ENCODE measurements at places on chromosomes 2 and 18.
A peak's percentile ranks its signal among the peaks of the same experiment; 100 is the strongest.

DNA sequence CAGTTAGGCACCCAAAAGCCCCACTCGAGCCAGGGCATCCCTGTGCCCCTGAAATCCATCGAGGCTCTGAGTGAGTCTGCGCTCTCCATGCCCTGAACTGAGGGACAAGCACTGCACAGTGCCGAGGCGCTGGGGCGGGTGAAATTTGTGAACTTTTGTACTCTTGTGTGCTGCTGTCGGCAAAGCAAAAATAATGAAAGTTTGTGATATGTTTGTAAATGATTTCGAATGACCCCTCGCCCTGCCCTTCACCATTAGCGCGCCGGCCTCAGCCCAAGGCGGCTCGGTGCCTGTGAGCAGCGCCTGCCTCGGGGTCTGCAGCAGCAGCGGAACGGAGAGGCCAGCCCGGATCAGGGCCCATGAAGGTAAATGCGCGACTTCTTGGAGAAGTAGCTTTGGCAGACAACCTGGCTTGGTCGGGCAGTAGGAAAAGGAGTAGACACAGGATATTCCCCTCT is 1.8 kb upstream of the HOXD4 start:
- no peak for DNase-seq

DNA sequence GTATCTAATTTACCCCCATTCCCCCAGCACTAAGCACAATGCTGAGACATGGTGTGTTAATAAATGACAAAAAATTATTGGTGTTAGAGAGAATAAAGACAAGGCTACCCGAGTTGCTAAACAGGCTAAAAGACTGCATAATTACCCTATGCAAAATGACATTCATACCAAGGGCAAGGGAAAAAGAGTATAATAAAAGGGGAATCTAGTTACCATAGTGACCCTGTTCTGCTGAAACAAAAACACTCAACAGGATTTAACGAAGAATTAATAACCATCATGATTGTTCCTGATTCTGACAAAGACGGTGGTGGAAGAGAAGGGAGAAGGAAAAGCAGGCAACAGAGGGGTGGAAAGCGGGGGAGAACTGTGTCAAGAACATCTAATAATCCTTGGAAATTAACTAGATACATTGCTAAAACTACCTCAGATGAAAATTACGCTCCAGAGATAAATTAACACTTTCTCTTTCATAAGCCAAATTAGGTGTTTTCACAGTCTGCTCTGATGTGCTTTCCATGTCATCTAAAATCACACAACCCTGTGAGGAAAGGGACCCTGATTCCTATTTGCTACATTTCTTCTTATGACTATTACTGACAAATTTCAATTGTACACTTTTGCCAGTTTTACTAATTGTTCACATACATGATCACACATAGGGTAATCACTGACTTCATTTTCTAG is 25.5 kb downstream of the TTR start:
- no peak for DNase-seq

- DNase-seq = peak; percentile 41
These were observed 22.3 kb upstream of the GPR17 start for GRCh38 chr2:127623388-127624319.

- DNase-seq = no peak
These were observed 2.6 kb upstream of the CD207 start for GRCh38 chr2:70837980-70838925.

DNA sequence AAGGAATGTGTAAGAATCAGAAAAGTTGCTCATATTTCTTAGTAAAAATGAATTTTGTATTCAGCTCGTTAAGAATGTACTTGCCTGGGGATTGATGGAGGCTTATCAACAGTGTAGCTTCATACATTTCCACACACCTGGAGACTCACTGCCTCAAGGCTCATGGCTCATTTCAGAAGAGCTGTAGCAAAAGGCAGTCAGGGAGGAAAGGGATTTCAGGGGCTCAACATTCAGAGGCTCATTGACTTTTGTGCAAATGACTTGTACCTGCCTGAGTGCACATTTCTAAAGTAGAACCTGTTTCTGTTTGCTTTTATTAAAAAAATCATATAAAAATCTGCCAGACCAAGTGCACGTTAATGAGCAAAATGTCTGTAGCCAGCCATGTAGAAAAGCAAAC is 304.4 kb downstream of the KCNS3 start:
- no peak for DNase-seq

- no peak for DNase-seq
These were observed 66.1 kb upstream of the NXPH2 start for GRCh38 chr2:138846216-138846821.

DNA sequence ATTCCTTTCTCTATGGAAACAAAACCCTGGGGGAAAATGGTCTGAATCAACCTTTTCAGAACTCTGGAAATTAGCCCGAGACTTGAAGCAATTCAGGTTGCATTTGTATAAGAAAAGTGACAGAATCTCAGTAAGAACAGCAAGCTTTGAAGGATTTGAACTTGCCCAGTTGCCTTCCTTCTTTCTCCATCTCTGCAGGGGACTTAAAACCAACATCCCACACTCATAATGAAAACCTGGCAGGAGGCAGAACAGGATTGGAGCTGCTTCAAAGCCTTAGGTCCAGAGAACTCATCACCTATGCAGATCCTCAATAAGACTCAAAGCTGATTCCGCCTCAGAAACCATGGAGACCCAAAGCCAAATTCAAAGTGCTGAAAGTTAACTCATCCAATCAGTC is 790.5 kb upstream of the ID2 start:
- DNase-seq = no peak

- DNase-seq = no peak
These were observed 114.9 kb downstream of the PMS1 start for GRCh38 chr2:189899101-189899500.

- DNase-seq = no peak
These were observed 109.4 kb downstream of the GYPC start for GRCh38 chr2:126765395-126765794.

- DNase-seq = no peak
These were observed 21.7 kb downstream of the LINC00305 start for GRCh38 chr18:64127172-64127571.

- DNase-seq = no peak
These were observed 4.7 kb upstream of the THNSL2 start for GRCh38 chr2:88165332-88166003.

DNA sequence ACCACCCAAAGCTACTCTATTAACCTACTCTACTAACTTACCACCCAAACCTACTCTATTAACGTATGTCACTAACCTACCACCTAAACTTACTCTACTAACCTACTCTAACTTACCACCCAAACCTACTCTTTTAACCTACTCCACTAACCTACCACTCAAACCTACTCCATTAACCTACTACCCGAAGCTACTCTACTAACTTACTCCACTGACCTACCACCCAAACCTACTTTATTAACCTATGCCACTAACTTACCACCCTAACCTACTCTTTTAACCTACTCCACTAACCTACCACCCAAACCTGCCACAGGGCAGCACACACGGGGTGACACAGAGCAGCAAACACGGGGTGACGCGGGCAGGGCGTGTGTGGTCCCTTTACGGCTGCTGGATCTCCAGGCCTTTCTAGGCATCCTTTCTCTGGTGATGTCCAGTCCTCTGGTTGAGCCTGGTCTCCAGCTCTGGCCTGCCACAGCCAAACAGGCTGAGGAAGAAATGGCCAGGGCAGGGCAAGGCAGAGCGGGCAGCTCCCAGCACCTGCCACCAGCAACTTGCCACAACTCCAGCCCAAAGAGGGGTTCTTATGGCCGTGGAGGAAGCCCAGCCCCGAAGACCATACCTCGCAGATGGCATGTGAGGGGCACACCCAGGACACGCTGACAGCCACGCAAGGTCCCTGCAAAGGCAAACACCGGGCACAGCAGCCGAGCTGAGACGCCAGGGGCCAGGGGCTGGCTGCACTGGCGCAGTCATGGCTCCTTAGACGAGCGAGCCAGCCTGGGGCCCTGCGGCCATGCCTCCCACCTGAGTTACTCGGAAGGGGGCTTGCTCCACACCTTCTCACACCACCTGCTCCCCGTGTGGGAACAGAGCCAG is 25.7 kb downstream of the PXDN start:
- DNase-seq = no peak

DNA sequence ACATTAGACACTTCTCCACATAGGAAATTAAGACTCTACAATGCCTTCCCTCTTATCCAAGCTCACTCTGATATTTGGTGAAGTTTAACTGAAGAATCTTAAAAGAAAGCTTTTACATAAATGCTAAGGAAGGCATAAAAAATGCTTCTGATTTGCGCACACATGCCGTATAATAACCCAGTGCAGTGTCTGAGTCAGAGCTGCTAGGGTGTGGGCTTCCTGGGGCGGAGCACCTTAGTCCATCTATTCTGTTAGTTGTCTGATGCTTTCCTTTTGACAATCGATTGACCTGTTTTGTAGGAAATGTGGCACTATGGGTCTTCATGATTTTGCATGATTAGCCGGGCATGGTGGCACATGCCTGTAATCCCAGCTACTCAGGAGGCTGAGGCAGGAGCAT is 231.5 kb downstream of the AFF3 start:
- no peak for DNase-seq

DNA sequence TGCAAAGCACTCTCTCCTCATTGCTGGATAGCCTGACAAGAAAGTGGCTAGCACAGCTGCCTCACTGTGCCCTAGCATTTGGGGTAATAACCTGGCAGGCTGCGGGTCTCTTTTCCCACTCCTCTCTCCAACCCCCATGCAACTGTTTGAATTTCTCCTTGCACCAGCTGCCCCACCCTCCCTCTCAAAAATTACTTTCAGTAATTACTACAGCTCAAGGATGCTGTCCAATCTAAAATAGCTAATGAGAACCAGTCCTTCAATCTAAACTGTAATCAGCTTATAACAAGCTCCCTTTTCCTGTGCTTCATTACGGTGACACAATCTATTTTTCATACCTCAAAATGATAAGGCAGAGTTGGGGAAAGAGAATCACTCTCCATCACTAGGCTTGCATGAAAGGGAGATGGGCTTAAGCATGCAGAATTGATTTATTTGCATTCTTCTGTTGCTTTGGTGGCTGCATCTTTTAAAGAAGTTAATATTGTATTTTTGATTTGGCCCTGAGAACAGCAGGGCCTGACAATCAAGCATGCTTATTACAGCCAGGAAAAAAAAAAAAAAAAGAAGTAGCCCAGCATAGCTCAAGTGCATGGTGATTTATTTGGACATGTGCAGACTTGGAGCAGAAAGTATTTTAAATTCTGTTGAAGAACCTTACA is 881.8 kb downstream of the SLC4A3 start:
- no peak for DNase-seq

- DNase-seq = peak; percentile 63
These were observed 216.4 kb downstream of the STK39 start for GRCh38 chr2:168030862-168031624.

GRCh38 chr18:52183107-52183506 is 156.9 kb upstream of the DCC start:
- no peak for DNase-seq

- no peak for DNase-seq
These were observed 150.5 kb upstream of the HS6ST1 start for GRCh38 chr2:128469203-128469602.

GRCh38 chr2:178241844-178242551 is 47.7 kb downstream of the OSBPL6 start:
- DNase-seq = peak; percentile 87

GRCh38 chr2:143263066-143263625 is 133.9 kb downstream of the ARHGAP15 start:
- no peak for DNase-seq

DNA sequence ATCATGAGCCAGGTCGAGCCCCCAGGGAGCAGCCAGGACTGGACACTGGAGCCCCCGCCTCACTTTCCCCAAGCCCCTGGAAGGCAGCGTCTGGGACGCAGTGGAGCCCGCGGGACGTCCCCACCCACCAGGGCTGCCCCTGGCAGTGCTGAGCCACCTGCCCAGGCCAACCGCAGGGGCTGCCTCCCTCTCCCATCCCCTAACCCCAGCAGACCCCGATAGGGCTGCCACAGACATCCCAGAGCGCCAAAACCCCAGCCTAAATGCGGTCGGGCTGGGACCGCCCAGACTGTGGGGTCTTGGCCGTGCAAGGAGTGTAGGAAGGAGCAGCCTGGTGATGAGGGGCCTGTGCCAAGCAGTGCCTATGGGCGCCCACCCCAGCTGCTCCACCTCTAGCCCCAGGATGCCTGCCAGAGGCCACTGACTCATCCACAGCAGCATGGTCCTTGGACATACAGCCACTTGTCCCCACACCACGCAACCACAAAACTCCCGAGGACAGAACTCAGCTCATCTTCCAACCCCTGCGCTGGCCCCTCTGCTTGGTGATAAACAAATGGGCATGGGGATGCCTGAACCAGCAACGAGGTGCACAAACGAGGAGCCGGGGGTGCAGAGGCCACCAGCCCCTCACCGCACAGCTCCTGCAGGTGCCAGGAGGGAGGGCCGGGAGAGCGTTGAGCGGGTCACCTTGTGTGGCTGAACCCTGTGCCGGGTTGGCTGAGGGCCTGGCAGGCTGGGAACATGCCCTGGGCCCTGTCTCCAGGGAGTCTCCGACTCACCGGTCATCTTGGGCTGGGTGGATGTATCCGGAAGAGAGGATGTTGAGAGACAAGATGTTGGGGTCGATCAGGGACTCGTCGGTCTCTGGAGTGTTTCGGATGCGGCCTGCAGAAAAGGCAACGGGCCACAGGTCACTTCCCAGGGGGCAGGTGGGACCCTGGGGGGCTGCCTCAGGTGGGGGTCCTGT is 44.9 kb downstream of the AQP12A start:
- DNase-seq = no peak

DNA sequence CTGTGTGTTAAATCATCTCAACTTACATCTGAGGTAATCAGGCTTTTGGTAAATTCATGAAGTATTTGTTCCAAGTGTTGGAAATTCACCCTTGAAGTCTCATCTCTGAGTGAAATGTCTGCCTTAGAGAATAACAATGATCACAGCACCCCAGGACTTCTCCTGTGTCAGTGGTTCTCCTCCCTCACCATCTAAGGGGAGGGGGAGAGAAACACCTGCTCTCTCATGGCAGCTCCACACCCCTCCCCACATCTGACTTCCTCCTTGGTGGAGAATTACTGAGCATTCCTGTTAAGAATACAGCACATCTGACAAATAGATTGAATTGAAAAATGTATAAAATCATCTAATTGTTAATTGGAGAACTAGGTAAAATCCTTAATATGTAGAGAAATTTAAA is 532.1 kb downstream of the RNF144A start:
- no peak for DNase-seq

DNA sequence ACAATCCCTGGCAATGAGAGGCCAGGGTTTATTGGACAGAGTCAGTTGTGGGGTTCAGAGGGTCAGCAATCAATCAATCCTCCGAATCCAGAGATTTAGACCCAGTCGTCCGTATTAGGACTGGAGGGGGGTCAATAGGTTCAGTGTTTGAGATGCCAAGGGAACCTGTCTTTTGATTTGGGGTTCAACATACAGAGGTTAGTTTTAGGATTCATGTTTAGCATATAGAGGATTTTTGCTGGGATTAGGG is 292 bp downstream of the GMPPA start:
- DNase-seq = no peak

DNA sequence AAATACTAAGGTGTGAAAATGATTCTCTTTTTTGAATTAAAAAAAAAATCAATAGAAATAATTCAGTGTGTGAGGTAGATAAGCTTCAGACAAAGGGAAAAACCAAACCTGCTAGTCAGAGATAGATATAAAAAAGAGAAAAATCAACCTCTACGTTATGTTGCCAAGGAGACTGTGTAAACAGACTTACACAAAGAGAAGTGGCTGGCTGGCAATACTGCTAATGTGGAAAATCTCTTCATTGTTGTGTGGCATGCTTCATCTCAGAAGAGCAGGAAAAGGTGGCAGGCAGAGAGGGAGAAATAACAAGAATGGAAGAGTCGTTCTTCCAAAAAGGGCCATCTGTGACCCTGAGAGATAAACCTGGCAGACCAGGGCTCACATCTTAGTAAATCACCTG is 200.8 kb downstream of the SLC8A1 start:
- DNase-seq = no peak

- DNase-seq = no peak
These were observed 12.3 kb downstream of the ARID5A start for GRCh38 chr2:96548558-96549465.
